Stimulated activated CD4-positive, alpha-beta T cell treated with anti-CD3 and anti-CD28 coated beads, TNF-alpha, amount 100 ng/mL, for 24 hours (primary cell): ENCODE measurements at places on chromosomes 5 and 9.

GRCh38 chr5:31214229-31214628 lies 20.7 kb downstream of the CDH6 start:
- DNase-seq, result no peak

GRCh38 chr5:149341876-149342275 lies 3.4 kb upstream of the GRPEL2 start:
- DNase-seq, result no peak

DNA sequence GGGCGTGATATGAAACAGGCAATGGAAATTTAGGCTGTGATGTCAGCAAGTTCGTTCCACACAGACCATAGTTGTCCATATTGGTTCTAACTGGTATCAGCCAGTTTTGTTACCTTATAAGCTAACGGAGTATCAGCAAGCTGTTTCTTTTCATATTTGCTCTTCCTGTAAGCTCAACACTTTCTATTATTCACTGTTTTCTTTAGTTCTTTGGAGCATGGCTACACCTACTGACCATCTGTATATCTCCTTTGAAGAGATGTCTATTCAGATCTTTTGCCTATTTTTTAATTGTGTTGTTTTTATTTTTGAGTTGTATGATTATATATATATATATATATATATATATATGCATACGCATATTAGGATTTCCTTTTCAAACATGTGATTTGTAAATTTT lies 1057.2 kb upstream of the CDH10 start:
- no peak for DNase-seq

- DNase-seq, result no peak
Measured at GRCh38 chr5:115284021-115284420, 12.4 kb downstream of the CCDC112 start.

- no peak for DNase-seq
Measured at GRCh38 chr5:106399391-106399790, 1271.3 kb downstream of the EFNA5 start.

- DNase-seq, result no peak
Measured at GRCh38 chr5:132054697-132055440, 5.6 kb upstream of the IL3 start.

DNA sequence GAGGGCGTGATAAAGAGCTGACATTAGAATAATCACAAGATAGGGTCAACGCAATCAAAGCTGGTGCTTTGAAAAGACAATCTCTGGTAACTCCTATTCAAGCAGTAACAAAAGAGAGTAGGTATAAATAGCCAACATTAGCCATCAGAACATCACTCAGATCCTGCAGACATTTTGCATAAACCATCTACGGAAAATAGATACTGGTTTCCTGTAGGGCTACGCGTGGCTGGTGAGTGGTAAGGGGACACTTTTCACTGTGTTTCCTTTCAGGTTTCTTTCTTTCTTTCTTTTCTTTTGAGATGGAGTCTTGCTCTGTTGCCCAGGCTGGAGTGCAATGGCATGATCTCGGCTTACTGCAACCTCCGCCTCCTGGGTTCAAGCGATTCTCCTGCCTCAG lies 22.3 kb downstream of the TTF1 start:
- no peak for DNase-seq

- no peak for DNase-seq
Measured at GRCh38 chr9:124795881-124796431, 19.0 kb downstream of the OLFML2A start.

- DNase-seq, result no peak
Measured at GRCh38 chr9:83934569-83935275, 13.5 kb upstream of the KIF27 start.

DNA sequence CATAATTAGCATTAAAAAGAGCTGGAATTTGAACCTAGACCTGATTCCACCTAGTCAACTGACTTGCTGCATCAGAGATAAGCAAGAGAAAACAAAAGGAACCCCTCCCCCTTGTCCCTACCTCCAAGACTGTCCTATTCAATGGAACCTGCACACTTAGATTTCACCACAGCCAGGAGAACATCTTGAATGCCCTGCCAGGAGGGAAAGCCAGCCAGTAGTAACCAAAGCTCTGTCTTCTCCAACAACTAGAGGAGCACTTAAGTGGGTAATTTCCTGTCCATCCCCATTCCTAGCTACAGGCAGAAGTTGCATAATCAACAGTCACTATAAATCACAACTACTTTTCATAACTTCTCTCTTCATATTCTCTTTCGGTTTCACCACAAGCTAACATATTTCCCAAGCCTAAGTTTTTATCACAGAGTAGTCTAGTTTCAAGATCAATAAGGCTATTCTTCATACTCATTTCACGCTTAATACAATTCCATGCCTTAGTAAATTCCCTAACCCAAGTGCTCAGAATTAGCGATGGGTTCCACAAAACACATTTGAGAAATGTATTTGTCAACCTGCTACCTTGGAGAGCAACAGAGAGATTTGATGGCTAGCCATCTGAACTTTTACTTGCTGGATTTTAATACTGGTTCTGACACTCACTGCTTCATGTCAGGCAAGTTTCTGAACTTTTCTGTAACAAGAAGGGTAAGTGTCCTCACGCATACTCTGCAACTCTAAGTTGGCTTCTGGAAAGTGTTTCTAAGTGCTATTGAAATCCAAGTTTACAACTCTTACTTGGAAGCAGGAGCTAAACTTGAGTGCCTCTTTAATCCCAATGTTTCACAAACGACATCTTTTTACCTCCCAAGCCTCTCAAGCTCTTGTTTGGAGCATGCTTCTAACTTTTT lies 2.0 kb downstream of the DENND1A start:
- no peak for DNase-seq

GRCh38 chr9:5895782-5896181 lies 5.1 kb downstream of the MLANA start:
- no peak for DNase-seq

DNA sequence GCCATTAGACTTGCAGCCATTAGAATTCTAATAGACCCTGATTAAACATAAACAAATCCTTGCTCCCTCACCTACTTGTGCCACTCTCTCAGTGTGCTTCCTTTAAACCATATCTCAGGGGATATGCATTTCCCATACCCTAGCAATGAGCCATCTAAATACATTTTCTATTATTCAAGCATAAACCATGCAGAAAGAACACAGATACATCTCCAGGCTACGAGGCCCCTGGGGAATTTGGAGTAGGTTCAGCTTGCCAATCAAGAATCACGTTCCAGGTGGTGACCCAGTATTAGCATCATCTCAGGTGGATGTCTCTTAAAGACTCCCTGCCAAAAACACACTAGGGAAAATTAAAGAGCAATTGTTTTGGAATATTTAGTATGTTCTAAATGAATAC lies 93.0 kb upstream of the CCL21 start:
- DNase-seq, result no peak

DNA sequence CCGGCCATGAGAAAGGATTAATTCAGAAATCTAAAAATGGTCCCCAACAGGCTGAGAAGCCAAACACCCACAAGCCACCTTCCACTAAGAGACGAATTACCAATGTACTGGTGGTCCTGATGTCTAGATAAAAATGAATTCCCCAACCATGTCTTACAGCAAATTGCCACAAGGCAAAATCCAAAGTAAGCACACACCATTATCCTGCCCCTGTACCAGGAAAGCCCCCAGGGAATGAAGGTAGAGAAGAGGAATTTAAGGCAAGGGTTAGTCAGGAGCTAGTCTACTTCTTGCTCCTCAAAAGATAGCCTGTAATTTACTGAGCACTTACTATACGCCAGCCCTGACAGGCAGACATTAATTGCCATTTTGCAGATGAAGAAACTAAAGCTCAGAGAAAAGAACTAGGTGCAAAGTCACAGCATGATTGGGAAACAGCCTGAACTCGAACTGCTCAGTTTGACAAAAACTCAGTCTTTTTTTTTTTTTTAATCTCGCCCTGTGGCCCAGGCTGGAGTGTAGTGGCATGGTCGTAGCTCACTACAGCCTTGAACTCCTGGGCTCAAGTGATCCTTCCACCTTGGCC lies 64.3 kb downstream of the RAPGEF1 start:
- no peak for DNase-seq

GRCh38 chr5:59489551-59489950 lies 404.0 kb downstream of the PDE4D start:
- no peak for DNase-seq

GRCh38 chr5:38543074-38543473 lies 13.4 kb downstream of the LIFR start:
- no peak for DNase-seq

DNA sequence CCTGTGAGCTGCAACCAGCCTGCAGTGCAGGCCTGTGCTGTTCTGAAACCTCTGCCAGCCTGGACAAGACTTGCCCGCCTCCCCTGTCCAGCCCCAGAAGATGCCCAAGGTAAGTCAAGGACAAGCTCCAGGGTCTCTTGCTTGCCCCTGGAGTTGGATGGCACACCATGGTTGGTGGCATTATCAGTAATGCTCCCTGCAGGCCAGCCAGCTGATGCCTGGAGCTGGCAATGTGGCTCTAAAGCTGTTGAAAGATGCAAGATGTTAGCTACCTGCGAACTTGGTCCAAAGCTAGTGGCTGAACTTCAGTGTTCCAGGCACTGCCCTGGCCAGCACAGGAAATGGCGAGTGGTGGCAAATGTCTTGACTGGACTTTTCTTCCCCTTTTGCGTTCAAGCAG lies 14.0 kb upstream of the LTC4S start:
- DNase-seq, result no peak

DNA sequence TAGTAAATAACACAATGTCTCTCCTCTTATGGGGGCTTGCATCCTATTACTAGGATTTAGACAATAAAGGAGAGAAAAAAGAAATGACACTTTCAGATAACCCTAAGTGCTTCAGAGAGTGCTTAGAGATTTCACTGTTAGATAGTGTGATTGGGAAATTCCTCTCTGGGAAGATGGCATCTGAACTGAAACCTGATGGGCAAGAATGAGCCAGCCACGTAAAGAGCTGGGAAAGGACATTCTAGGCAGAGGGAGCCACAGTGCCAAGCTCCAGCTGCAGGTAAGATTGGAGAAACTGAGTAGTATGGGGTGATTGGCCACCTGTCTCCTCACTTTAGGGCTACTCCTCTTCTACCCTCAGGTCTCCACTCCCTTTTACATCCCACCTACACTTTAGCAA lies 14.5 kb downstream of the CDO1 start:
- no peak for DNase-seq

- DNase-seq, result no peak
Measured at GRCh38 chr9:89808756-89809181, 204.0 kb downstream of the GADD45G start.

DNA sequence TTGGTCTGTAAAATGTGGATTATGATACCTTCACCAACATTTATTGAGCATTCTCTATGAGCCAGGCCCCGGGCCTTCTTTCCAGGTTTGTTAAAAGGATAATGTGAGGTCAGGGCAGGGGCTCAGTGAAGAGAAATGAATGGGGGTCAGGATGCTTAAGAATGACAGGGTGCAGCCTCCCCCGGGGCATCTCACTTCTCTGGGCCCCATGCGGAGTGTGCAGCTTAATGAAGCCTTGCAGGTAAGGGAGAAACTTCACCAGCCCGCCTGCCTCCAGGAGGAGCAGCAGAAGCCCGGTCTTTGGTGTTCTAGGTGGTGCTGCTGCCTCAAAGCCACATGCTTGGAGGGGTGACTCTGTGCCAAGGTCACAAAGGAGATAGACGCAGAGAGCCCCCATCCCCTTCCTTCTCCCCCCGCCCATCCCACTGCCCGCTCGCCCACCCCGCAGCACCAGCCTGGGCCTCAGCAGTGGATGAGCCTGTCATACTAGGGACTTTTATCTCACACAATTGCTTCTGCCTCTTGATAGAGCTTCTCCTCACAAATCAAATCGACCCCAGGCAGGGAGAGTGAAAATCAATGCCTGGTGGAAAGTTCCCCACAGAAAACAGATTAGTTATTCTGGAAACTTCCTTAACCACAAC lies 244.8 kb downstream of the PBX3 start:
- DNase-seq, result no peak

DNA sequence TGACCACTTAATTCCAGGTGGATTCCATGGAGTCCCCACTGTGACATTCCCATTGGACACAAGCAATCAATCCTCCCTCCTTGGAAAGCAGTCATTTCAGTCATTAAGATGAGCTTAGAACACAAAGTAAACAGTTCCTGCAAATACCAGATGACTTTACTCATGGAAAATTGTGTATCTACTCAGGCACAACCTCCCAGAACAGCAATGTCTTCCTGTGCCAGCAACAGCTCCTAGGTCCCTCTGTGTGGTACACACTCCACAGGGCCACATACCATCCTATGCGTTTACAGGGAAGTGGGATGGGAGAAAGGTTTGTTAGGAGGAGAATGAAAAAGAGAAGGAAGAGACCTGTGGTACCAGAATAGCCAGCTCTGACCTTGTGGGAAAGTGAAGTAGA lies 53.7 kb downstream of the MTMR12 start:
- DNase-seq, result no peak
